ENCODE measurements at places on chromosomes 3 and 15.

DNA sequence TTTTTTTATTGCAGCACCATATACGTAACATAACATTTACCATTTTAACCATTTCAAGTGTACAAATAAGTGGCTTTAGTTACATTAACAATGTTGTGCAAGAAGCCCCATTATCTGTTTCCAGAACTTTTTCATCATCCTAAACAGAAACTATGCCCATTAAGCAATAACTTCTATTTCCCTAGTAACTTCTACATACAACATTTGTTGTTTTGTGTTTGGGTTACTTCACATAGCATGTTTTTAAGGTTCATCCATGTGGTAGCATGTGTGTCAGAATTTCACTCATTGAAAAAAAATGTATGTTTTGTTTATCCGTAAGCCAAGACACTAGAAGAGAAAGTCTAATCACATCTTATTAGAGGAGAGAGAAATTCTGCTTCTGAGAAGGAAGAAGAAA lies 450.5 kb upstream of the PDZRN3 start:
- DNase-seq: no peak

DNA sequence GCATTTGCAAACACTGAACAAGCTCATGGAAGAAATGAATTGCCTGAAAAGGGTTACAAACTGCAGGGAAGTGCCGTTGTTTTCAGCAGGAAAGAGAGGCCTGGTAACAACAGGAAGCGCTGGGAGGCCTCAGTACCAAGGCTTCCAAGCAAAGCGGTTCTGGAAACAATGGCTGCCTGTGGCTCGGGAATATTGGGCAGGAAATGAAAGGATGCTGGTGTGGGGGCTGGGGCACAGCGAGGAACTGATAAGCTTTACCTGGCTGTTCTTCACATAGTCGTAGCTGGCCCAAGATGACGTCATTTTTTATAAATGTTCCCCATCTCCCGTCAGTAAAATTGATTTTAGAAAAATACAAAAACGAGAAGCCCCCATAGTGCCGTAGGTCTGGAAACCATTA lies 55.9 kb downstream of the ARHGAP31 start:
- DNase-seq: no peak

DNA sequence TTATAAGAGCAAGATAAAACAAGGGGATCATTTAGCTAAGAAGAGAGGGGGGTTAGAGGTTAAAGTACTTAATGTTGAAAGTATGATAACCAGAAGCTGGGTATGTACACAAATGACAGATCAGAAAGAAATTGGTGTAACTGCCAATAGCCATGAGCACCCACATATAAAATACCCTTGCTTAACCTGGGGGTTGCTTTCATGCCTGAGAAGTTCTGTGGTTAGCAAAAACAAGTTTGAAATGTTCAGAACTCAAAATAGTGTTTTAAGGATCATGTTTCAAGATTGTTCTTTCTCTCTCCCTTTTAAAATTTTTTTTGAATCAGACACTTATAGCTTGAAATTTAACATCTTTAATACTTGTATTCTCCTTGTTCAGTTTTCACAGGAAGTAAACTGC lies 321.4 kb upstream of the GBE1 start:
- no peak for DNase-seq

- DNase-seq: no peak
Observed at GRCh38 chr3:71760140-71760539, 6.5 kb downstream of the GPR27 start.

DNA sequence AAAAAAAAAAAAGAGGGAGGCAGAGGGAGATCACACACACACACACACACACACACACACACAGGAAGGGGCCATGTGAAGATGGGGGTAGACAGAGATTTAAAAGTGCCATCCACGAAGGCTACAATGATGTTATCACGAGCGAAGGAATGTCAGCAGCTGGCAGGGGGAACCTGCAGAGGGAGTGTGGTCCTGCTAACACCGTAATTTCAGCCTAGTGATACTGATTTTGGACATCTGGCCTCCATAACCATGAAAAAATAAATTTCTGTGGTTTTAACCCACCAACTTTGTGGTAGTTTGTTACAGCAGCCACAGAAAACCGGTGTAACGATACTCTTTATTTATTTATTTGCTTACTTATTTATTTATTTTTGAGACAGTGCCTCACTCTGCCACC lies 76.0 kb downstream of the TMCO5A start:
- no peak for DNase-seq

- no peak for DNase-seq
Observed at GRCh38 chr15:75034615-75035014, 11.2 kb downstream of the PPCDC start.

DNA sequence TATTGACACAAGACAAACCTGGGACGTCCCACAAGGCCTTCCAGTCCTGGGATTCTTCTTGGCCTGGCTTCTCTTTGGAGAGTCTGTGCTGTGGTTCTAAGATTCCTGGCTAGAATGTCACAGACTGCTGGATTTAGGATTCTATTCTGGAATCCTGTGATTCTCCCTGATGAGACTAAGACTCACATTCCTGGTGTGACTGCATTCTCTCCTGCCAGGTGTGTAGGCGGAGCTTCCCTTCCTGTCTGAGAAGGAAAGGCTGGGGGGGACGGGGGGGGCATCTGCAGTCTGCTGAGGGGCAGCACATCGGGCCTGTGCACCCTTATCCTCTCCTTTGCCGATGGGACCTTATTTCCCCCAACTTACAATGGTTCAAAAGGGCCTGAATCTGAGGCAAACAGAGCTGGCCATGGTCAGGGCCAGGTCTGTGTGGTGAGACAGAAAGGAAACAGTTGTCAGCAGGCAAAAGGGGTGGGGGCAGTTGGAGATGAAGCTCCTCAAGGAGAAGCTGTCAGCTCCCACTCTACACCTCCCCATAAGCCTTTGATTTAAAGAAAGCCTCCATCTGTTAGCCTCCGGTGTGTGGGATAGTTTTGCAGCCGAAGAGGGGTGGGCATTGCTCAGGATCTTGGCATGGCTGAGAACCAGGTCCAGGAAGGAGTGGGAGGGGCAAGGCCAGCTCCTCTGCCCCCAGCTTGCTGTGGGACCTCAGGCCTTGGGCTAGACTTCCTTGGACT lies 30.9 kb downstream of the VIPR1 start:
- DNase-seq: no peak

DNA sequence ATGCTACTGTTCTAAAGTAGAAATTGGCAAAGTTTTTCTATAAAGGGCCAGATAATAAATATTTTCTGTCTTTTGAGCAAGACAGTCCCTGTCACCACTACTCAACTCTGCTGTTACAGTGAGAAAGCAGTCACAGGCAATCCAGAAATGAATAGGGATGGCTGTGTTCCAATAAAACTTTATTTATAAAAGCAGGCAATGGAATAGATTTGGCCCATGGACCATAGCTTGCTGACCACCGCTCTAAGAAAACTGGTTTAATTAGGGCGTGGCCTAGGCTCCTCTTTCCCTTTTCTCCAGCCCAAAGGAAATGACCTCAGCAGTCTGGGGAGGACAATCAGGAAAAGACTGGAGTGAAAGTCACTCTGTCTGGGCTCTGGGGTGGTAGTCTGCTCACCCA lies 183.8 kb downstream of the MEGF11 start:
- DNase-seq: no peak

- no peak for DNase-seq
Observed at GRCh38 chr3:132047209-132047608, 12.4 kb upstream of the CPNE4 start.

DNA sequence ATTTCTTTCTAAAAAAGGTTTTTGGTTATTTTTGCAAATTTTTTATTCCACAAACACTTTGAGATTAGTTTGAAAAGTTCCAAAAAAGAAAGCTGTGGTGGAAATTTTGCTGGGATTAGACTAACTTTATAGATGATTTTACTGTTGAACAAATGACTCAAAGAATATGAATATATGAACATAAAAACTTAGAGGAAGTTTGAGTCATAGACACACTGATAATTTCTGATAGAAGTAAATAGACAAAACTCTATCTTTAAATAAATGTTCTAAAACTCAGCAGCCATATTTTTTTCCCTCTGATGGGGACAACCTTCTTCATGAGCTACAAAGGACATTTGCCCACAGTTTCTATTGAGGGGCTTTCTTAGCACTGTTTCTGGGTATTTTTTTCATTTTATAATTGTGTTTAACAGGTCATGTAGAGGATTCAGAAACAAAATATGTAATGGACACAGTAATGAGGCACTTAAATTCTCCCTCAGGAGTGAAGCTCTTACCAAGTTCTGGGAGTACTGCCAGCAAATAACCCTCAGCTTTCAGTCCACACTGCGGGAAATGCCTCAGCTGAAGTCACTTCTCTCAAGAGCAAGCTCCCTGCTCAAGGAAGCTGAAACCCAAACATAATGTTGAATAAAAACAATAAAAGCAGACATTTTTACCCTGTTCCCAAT lies 157.6 kb downstream of the NFKBIZ start:
- no peak for DNase-seq

DNA sequence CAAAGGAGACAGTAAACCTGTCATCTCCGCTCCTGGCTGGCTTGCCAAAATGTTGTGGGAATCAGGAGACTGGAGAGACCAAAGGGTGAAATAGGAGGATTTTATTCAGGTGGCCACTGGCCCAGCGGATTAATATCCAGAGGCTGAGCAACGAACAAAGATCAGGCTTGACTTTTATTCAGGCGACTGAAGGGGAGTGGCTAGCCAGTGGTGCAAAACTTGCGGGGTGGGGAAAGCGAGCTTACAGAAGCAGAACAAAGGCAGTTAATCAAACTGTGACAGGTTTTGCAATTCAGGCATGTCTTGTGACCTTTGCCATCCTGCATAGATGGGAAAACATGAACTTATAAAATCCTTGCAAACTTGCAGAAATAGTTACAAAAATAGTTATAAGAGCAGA lies 19.8 kb upstream of the ACAD9 start:
- no peak for DNase-seq

- no peak for DNase-seq
Observed at GRCh38 chr15:80902298-80902801, 87.3 kb downstream of the MESD start.

GRCh38 chr3:125959317-125960065 lies 9.5 kb upstream of the ROPN1B start:
- no peak for DNase-seq

- no peak for DNase-seq
Observed at GRCh38 chr3:159892801-159893200, 95.8 kb upstream of the IL12A start.

GRCh38 chr15:58852347-58852746 lies 81.1 kb downstream of the SLTM start:
- DNase-seq: no peak

DNA sequence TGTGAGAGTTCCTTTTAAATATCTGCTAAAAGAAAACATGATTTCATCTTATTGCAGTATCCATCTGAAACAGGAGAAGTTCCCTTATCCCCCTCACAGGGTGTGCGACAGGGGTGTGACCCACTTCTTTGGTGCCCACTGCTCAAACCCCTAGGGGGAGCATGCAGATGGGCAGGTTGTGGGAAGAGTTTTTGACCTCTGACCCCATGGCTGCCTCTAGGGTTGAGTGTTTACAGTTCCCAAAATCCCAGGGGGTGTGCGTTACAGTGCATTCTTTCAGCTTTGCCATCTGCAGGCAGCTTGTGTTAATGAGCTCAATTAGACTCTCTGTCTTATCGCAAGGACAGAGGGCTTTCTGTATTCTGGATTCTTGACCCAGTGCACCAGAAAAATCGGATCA lies 443.2 kb upstream of the FRG2C start:
- DNase-seq: no peak

All from stimulated activated effector memory CD8-positive, alpha-beta T cell treated with anti-CD3 and anti-CD28 coated beads, Interleukin-12 subunit alpha, Interleukin-12 subunit beta, amount 100 ng/mL, for 72 hours (primary cell).